Activated naive CD8-positive, alpha-beta T cell treated with anti-CD3 and anti-CD28 coated beads, Interleukin-2, amount 10 ng/mL, durations not matched to agents 7 days and 5 days (primary cell): ENCODE measurements at places on chromosomes 3 and 15. TPM values are rescaled to one million over a fixed set of nuclear protein-coding genes. Genes with fewer than 3 reads are reported as not detected.

PLSCR2 gene
- total RNA-seq = not detected

DNA sequence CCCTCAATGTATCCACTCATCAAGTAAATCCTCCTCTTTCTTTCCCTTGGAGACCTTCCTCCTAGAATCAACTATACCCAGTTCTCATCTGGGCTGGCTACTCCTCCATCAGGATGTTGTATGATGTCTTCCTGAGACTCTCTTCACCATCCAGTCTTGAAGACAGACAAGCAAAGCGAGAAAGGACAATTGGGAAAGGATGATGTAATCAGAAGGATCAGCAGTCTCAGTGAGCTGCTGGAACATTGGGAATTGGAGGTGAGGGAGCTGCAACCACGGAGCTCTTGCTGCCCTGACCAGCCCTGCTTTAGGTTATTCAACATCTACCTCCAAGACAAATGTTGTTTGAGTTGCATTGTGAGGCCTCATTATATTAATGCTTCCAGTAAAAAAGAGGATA is 48.0 kb upstream of the UBP1 start:
- H3K36me3 ChIP-seq = no peaks in the 10 kb centered on the region
- H3K4me1 ChIP-seq = no peaks in the 10 kb centered on the region
- H3K27me3 ChIP-seq = no peaks in the 10 kb centered on the region
- no peak for DNase-seq
- H3K4me3 ChIP-seq = no peak overlapping the region
- H3K27ac ChIP-seq = no peak overlapping the region

AGBL1 gene
- total RNA-seq = not detected

DNA sequence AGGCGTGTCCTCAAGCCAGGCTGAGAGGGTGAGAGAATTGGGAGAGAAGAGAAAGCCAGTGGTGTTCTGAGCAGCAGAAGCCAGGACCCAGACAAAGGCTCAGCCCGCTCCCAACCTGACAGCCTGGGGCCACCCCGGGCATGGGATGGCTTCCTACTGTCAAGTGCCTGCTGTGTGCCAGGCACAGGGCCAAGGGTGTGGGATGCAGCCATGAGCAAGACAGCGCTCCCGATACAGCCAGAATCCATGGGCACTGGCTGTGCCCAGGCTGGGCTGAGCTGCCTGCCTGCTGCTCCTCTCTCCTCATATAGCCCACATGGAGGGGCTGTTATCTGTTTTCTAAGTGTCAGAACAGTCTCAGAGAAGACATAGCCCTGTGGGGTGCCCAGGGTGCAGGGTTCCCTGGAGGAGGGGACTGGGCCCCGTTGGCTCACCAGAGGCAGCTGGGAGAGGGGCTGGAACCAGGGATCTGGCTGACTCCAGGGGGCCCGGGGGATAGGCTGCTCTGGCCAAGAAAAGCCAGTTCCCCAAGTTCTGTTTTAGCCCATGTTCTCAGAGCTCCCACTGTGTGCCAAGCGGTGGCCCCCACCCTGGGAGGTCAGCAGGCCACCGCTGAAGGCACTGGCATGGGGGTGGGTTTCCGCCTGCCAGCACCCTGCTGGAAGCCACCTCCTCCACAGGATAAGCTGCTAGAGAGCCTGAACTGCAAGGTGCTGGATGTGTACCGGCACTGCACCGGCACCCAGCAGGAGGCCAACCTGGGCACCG is 39.0 kb downstream of the CFAP100 start:
- H3K4me3 ChIP-seq = no peak overlapping the region
- H3K27ac ChIP-seq = no peak overlapping the region
- peaks cover 6% of the 10 kb centered on the region for H3K36me3 ChIP-seq
- DNase-seq = no peak

- H3K27ac ChIP-seq = peak overlapping the region; percentile 91
- peaks cover 62% of the 10 kb centered on the region for H3K4me1 ChIP-seq
- no peak for DNase-seq
Measured at GRCh38 chr3:46375814-46376213, 5.1 kb downstream of the CCR5 start.

DNA sequence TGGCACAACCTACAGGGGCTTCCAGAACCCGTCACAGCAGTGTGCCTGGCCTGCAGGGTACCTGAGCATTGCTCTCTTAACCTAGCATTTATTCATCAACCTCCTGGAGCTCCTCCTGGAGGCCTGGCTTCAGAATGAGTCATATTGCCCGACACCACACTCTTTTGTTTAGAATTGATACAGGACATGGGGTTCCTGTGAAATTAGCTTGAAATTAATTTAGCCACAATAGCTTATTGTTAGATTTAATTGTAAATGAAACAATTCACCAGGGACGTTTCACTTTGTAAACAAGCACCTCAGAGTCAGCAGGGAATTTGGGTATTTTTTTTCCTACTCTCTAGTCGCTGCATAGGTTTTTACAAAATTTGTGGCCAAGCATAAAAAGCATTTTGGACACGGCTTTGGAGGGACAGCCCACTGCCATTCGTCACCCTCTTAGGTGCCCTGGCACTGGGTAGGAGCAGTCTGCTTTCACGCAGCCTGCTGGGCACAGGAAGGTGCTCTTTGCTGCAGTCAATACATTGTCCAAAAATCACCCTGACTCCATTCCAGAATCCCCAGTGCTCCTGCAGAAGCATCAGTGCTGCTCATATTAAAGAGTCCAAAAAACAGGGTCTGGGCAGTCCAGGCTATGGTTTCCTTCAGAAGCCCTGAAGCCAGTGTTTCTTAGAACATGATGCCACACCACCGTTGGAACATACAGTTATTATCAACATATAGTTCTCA is 60.8 kb upstream of the MEF2A start:
- H3K4me1 ChIP-seq = peaks cover 74% of the 10 kb centered on the region
- H3K27ac ChIP-seq = peak overlapping the region; percentile 76
- no peaks in the 10 kb centered on the region for H3K27me3 ChIP-seq
- H3K36me3 ChIP-seq = no peaks in the 10 kb centered on the region

FANCD2 gene
- total RNA-seq = 57.9 TPM

DNA sequence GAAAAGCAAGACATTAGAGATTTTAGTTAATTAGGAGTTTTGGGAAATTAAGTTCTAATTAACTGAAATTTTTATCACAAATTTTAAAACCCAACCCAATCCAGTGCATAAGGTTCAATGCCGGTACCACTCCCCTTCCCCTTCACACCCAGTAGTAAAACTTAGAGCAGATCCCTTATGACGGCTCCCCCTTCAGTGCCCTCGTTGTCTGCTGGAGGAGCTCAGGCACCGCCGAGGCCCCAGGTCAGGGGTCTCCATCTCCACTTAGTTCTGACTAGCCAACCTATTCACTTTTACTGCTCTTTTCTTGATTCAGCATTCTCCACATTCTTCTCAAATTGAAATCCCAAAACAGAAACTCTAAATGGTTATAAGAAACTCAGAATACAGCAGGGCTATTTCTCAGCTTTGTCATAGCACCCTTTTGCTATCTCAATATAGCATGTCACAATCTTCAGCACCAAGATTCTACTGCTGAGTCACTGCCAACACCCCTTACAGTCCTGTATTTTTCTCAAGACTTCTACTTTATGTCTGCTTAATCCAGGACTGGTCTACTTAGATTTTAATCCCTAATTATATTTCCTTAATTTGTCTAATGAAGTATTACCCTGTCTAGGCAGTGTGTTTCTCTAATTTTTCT is 39.8 kb downstream of the TUBGCP4 start:
- H3K27me3 ChIP-seq = no peaks in the 10 kb centered on the region
- no peak overlapping the region for H3K4me3 ChIP-seq
- peaks cover 25% of the 10 kb centered on the region for H3K36me3 ChIP-seq
- no peak for DNase-seq
- no peak overlapping the region for H3K27ac ChIP-seq
- H3K4me1 ChIP-seq = no peaks in the 10 kb centered on the region

DNA sequence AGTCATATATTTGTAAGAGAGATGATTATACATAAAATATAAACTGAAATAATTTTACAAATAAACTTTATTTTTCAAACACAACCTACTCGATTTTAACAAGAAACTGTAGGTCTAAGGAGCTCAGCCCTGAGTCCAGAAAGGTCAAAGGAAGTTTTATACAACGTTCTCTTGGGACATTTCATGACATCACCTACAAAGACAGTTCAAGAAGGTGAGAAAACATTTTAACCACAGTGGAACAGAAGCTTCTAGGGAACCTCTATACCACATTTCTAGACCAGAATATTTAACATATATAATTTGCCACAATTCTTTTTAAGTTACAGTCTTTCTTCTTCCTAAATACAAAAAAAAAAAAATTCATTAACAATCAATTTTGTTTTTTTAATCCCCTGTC is 40.1 kb downstream of the CBLB start:
- peaks cover 63% of the 10 kb centered on the region for H3K4me1 ChIP-seq
- H3K27ac ChIP-seq = peak overlapping the region; percentile 79
- H3K4me3 ChIP-seq = peak overlapping the region; percentile 70
- DNase-seq = no peak
- H3K36me3 ChIP-seq = peaks cover 62% of the 10 kb centered on the region
- H3K27me3 ChIP-seq = no peaks in the 10 kb centered on the region

DNA sequence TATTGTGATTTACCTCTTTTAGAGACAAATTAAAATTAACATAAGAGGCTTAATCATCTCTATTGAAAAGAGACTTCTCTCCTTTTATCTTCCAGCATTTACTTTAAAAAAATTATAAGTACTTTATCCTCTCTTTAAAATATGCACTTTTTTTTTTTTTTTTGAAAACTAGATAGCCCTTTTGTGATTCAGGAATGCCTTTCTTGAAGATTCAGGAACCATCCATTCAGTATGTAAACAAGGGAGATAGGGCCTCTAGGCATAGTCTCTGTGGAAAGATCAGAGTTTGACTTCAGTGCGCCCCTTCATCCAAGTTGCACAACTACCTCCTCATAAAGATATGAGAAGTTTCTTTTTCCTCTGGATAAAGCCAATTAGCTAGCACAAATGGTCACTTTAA is 1163.7 kb downstream of the SI start:
- no peaks in the 10 kb centered on the region for H3K36me3 ChIP-seq
- no peak overlapping the region for H3K4me3 ChIP-seq
- no peaks in the 10 kb centered on the region for H3K4me1 ChIP-seq
- H3K27ac ChIP-seq = no peak overlapping the region

KAT2B gene
- 108 TPM for total RNA-seq

DNA sequence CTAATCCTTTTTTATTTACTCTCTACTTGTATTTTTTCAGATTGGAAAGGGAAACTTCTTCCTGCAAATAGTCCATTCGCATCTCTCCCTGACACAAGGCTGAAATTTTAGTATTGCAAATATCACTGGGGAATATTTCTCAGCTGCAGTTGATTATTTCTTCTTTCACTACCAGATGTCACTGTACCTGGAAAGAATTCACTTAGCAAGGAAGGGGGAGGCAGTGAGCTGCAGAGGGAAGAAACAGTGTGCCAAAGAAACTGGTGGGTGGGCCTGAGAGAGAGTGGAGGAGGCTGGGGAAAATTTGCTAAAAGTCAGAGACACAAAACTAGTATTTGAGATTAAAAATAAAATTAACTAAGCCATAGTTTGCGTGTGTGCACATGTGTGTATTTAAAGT is 142.3 kb upstream of the STT3B start:
- no peak overlapping the region for H3K4me3 ChIP-seq
- no peak overlapping the region for H3K27ac ChIP-seq
- no peak for DNase-seq
- H3K4me1 ChIP-seq = peaks cover 10% of the 10 kb centered on the region
- H3K36me3 ChIP-seq = peaks cover 12% of the 10 kb centered on the region

ZNF502 gene
- 2.9 TPM for total RNA-seq

KIF9 gene
- total RNA-seq = 4.5 TPM

DNA sequence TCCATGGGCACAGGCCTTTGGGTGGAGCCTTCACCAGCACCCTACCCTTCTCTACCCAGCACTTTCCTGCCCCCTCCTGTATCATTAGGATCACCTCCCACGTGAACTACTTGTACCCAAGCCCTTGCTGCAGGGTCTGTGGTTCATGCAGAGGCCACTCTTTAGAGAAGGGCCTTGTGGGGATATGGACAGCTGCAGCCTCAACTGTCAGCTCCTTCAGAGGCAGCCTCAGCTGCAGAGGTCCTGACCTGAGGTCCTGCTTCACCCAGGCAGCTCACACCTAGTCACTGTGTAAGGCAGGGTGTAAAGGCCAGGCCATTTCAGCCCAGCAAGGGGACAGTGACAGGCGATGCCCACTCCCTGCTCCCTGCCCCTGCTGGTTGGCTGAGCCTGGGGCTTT is 448.6 kb upstream of the PROK2 start:
- no peaks in the 10 kb centered on the region for H3K36me3 ChIP-seq
- no peaks in the 10 kb centered on the region for H3K4me1 ChIP-seq
- no peak overlapping the region for H3K4me3 ChIP-seq
- no peak for DNase-seq
- H3K27me3 ChIP-seq = no peaks in the 10 kb centered on the region
- H3K27ac ChIP-seq = no peak overlapping the region

RPP14 gene
- 14.4 TPM for total RNA-seq

DNA sequence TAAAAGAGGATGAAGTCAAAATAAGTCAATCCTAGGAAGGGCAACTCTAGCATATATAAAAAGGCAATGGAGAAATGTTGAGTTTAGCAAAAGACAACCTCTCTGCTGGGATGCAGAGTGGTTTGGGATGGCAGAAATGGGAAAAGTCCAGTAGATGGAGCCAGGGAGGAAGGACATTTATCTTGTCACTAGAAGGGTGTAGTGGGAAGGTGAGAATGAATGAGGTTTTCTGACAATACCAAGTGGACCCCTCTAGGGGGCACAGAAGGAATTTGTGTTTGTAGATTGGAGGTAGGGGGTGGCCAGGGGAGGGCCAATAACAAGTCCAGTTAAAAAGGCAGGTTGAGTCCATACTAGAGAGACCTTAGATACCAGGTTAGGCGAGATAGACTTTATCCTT is 80.0 kb downstream of the THSD4 start:
- peak overlapping the region; percentile 5 for H3K27ac ChIP-seq
- no peak overlapping the region for H3K4me3 ChIP-seq
- H3K4me1 ChIP-seq = no peaks in the 10 kb centered on the region
- H3K27me3 ChIP-seq = no peaks in the 10 kb centered on the region
- H3K36me3 ChIP-seq = no peaks in the 10 kb centered on the region

DNA sequence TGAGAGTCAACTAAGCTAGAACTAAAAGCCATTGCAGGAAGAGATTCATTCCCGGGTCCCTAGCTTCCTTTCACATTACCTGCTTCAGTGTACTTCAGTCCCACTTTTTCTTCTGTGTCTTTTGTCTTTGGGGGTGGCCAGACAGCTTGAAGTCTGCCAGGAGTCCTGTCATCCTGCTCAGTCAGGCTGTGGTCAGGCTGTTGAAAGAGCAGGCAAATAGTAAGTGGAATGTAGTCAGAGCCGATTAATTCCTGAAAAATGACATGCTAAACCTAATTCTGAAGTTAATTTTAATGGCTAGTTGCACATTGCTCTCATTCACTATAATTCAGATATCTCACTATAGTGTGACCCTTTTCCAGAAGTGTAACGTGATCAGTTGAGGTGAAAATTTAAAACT is 129.6 kb downstream of the FMN1 start:
- H3K27ac ChIP-seq = no peak overlapping the region
- peaks cover 5% of the 10 kb centered on the region for H3K4me1 ChIP-seq
- no peaks in the 10 kb centered on the region for H3K36me3 ChIP-seq
- peaks cover 4% of the 10 kb centered on the region for H3K27me3 ChIP-seq
- H3K4me3 ChIP-seq = no peak overlapping the region

PFN2 gene
- 4.3 TPM for total RNA-seq

ARHGEF3 gene
- total RNA-seq = 130 TPM

DNA sequence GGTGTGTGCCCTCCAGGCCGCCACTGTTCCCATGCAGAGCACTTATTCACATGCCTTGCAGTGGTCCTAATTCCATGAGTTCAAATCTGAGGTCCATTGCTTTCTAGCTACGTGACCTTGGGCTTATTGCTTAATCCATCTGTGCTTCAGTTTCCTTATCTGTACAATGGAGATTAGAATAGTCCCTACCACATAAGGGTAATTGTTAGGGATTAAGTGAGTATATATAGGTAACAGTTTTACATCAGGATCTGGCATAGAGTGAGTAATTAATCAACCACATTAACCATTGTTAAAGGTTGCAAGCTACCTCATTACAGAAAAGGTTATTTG is 7.6 kb downstream of the CPN2 start:
- no peak overlapping the region for H3K27ac ChIP-seq
- peaks cover 10% of the 10 kb centered on the region for H3K27me3 ChIP-seq
- DNase-seq = no peak
- H3K4me3 ChIP-seq = no peak overlapping the region
- no peaks in the 10 kb centered on the region for H3K36me3 ChIP-seq
